ENCODE measurements at places on chromosomes 3 and 15.

DNA sequence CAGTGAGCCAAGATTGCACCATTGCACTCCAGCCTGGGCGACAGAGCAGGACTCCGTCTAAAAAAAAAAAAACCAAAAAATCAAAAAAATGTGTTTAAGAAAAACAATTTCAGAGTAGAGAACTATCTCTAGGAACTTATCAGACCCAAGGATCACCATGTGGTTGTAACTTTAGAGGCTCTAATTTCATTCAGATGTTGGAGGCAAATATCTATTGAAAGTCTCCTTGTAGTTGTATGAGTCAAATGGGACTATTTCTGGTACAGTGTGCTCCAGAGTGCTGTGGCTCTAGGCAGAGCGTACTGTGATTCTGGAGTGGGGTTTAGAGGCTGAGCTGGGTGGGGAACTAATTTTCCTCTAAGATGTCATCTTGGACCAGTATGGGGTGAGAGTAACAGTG, 398.7 kb downstream of the SHQ1 start:
- DNase-seq: no peak

DNA sequence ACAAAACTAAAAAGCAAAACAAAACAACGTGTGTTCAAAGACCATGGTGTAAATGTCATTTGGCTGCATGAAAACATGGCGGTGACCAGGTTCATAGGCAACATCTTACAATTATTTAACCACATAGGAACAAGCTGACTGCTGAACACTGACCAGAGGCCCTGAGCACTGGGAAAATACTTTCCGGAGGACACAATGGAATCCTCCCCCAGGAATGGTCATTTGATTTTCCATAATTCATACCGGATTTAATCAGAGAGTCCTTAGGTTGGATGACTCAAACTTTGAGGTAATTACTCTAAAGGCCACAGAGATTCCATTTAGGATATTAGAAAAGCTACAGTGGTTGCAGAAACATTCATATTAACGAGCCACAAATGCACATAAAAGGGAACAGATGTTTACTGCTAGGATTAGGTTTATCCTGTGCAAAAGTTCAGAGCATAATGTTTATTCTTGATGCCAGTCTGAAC, 254.7 kb downstream of the NR1D2 start:
- no peak for DNase-seq

DNA sequence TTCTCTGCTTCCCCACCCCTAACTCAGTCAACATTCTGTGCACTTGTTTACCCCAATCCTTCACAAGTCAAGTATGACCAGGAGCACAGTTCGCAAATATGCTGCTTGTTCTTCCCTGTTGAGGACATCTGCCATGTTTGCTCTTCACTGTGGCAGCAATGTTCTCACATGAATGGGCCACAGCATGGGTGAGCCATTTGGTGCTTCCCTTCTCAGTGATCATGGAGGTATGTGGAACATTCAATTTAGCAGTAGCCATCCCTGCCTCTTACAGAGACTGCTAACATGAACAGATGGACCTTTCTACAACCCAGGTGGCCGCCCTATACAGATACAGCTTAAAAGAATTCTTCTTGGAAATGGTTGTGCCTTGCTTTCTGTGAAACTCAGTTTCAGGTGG, 660.1 kb upstream of the SGO1 start:
- DNase-seq: no peak

- no peak for DNase-seq
Observed at GRCh38 chr15:67914537-67915460, 75.0 kb upstream of the RNU6-1 start.

- DNase-seq: no peak
Observed at GRCh38 chr3:42709621-42710020, 7.0 kb upstream of the HHATL start.

- no peak for DNase-seq
Observed at GRCh38 chr15:72289597-72290325, 17.4 kb upstream of the PARP6 start.

DNA sequence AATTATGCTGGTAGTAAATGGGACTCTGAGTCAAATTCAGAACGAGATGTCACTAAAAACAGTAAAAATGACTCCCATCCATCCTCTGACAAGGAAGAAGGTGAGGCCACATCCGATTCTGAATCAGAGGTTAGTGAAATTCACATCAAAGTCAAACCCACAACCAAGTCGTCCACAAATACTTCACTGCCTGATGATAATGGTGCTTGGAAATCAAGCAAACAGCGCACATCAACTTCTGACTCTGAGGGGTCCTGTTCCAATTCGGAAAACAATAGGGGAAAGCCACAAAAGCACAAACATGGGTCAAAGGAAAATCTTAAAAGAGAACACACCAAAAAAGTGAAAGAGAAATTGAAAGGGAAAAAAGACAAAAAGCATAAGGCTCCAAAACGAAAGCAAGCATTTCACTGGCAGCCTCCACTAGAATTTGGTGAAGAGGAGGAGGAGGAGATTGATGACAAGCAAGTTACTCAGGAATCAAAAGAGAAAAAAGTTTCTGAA, 15.1 kb upstream of the ZBTB47 start:
- DNase-seq: no peak

DNA sequence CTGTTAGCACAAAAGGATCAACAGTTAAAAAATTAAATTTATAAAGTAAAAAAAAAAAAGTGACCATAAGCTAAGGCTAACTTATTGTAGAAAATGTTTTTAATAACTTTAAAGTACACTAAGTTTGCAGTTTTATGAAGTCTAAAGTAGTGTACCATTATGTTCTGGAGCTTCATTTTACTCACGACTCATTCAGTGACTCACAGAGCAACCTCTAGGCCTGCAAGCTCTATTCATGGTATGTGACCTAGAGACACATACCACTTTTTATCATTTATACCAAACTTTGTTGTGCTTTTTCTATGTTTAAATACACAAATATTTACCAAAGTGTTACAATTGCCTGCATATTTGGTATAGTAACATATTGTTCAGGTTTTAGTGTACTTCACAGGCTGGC, 1552.3 kb downstream of the OTOL1 start:
- no peak for DNase-seq

- DNase-seq: no peak
Observed at GRCh38 chr3:186320862-186321568, 41.0 kb downstream of the DGKG start.

DNA sequence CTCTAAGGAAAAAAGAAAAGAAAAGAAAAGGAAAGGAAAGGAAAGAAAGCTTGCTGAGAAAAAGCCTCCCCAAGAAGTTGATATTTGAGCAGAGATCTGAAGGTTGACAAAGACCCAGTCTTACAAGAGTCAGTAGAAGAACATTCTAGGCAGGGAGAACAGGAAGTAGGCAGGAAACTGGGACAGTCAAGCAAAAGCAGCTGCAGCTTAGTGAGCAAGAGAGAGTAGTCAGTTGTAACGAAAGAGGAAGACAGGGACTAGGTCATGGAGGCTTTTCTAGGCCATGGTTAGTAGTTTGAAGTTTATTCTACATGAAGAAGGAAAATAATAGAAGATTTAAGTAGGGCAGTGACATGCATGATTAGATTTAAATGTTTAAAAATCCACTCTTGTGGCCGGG, 31.8 kb upstream of the KLHL6 start:
- no peak for DNase-seq

DNA sequence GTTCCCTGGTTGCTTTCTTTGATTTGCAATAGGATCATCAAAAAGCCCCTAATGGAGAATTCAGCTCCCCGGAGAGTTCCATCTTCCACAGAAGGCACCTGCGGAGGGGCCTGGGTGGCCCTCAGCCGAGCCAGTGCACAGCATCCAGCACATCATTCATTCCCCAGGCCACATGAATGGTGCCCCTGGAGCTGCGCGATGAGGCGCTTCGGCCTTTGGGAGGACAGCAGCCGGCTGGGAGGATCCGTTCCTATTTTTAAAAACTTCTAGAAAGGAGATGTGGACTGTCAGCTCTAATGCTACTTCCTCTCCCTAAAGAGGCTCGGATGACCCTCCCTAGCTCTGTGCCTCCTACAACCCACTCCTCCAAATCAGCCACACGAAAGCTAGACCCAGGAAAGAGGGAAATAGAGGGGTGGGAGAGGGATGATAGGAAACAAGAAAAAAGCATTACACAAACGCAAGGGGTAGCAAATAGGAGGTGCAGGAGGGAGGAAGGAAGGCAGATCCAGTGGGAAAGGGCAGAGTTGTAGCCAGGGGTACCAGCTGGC, 20.3 kb downstream of the EHD4 start:
- no peak for DNase-seq

GRCh38 chr3:147118611-147119010, 287.7 kb downstream of the ZIC4 start:
- no peak for DNase-seq

DNA sequence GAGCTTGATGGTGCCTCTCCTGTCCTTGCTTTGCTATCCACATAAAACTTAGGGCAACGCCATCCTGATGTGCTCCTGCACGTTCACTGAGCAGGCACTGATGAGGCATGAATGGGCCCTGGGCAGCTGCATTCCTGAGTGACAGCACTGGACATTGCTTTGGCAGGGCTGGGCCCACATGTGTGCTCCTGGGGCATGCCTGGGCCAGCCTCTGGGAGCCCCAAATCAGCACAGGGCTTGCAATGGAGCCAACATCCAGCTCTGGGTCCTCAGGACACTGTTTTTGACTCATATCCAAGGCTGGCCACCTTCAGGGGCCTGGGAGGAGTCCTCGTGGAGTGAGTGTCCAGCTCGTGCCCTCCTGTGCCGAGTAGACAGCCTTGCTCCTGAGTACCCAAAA, 5.9 kb upstream of the TKT start:
- no peak for DNase-seq

DNA sequence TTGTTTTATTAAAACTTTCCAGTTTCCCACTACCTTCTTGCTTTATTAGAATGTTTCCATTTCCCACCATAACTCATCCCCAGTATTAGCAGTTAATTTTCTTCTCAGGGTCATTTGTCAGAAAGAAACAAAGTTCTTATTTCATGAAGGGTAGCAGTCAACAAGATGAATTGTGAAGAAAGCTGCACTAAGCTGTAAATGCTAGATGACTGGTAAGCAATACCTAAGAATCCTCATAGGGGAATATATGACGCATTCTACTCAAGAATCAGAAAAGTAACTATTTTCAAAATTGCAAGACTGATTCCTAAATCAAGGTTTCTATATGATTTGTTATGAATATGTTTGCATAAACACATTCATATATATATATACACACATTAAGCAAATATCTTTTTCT, 48.8 kb upstream of the WDR5B start:
- no peak for DNase-seq

- no peak for DNase-seq
Observed at GRCh38 chr3:133135306-133135705, 97.1 kb downstream of the TMEM108 start.

DNA sequence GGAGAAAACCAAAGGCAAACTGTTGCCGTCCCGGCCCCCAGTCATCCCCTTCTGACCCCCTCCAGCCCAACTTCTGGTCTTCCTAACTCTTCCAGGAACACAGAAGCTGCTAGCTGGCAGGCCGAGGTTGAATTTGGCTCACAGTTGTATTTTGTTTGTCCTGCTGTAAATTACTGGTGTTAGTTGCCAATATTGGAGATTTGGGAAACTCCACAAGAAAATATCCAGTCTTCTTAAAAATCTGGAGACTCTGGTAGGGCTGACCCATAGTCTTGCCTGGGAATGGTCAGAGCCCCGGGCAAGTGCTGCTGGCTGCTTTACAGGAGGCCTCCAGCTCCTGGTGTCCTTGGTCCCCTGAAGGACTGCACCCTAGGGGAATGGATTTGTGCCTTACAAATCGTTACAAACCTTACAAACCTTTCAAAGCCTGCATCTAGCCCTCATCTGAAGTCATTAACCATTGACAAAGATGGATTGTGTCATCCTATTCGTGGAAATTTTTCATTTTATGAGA, 112.0 kb upstream of the MCTP2 start:
- no peak for DNase-seq

GRCh38 chr3:32399030-32399620, 7.5 kb downstream of the CMTM7 start:
- no peak for DNase-seq

GRCh38 chr15:76150971-76151598, 91.3 kb downstream of the TMEM266 start:
- peak; percentile 27 for DNase-seq

GRCh38 chr3:184354121-184354728, 7.2 kb downstream of the CLCN2 start:
- DNase-seq: no peak

- no peak for DNase-seq
Observed at GRCh38 chr3:15724446-15724845, 73.3 kb downstream of the ANKRD28 start.

GRCh38 chr15:45759936-45760335, 125.1 kb downstream of the SQOR start:
- no peak for DNase-seq

- DNase-seq: no peak
Observed at GRCh38 chr3:197749315-197749600, 425 bp upstream of the FYTTD1 start.

DNA sequence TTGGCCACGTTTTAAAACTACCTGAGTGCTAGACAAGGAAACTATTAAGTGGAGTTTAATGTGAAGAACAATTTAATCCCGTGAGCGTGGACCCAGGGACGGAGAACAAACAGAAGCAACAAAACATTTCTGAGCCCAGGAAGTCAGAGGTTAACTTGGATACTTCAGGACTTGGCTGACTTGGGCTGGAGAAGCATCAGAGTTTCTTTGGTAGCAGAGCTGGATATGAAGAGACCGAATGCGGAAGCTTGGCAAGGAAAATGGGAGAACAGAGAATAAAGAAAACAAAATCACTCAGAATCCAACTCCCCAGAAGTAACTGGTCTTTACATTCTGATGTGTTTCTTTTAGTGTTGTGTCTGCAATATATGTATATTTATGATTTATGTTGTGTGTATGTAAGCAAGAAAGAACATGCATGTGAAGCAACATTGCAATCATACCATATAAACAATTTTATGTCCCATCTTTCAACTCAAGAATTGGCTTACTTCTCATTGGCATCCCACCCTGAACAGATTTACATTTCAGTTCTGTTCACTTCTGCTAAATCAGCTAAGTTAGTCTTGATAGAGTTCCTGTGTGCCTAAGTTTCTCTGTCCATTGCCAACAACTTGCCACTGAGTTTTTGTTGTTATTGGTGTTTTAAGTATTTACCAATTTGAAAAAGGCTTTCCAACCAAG, 17.2 kb upstream of the PLOD2 start:
- no peak for DNase-seq

DNA sequence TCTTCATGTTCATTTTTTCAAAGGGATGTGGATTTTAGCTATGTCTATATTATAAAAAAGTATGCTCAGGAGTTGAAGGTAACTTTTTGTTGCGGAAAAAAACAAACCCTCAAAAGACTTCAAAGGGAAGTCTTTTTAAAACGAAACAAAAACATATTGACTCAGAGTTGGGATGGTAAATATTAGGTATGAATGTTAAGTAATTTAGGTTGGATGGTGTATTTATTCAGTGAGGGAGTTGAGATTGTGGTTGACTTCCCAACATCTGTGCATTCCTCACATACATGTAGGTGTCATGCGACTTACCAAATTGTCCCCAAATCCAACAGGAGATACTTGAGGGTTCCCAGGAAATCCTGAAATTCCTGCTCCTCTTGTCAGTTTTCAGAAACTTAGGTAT, 32.7 kb upstream of the PLSCR5 start:
- DNase-seq: no peak

- DNase-seq: no peak
Observed at GRCh38 chr15:27545494-27546255, 553.4 kb downstream of the OCA2 start.

GRCh38 chr3:111585217-111585616, 9.9 kb downstream of the ZBED2 start:
- no peak for DNase-seq

All from activated CD8-positive, alpha-beta memory T cell treated with anti-CD3 and anti-CD28 coated beads for 1 hour (primary cell).